ENCODE measurements at places on chromosomes 1 and 21. TPM values are rescaled to one million over a fixed set of nuclear protein-coding genes. Genes with fewer than 3 reads are reported as not detected.
A peak's percentile ranks its signal among the peaks of the same experiment; 100 is the strongest.

GRCh38 chr1:72322910-72323309, 40.6 kb upstream of the NEGR1 start:
- no peak for DNase-seq

DNA sequence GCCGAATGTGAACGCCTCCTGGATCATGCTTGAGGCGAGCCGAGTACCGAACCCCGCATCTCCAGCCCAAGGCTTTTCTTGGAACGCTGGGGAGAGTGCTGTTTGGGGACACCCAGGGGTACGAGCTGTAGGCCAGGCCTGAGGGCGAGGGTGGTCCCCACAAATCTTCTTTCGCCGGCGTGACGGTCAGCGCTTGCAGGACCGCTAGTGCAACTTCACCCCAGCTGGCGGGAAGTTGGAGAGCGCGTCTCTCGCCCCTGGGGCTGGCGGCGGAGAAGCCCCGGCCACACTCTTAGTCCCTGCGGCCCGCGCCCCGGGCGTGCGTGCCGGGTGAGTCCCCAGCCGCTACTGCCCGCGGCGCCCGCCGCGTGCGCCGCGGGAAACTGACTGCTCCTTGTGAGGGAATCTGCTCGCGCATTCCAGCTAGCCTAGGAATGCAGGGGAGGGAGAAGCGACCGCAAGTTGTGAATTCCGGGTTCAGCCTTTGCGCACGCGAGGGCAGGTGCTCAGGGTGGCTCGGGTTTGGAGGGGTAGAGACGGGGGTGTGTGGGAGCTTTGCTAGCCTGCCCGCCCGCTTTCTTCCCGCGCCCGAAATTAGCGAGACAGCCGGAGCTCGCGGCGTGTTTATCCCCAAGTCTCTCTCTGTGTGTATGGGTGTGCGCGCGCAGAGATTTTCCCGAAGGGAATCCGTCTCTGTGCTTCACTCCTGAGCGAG, 884 bp downstream of the LHX4 start:
- DNase-seq: no peak

GRCh38 chr1:36446271-36446670, 4.0 kb downstream of the OSCP1 start:
- DNase-seq: peak; percentile 20

The THBS3 gene
- total RNA-seq: 10.4 TPM

The PLA2G2F gene
- not detected for total RNA-seq

Data from activated T-helper 2 cell treated with anti-CD3 and anti-CD28 coated beads, Interferon-gamma antibody, Interleukin-2, Interleukin-4, amounts not matched to agents 10 μg/mL and 5 μg/mL and 100 μg/mL, durations not matched to agents 14 hours and 24 hours and 36 hours (primary cell).